ENCODE measurements at places on chromosomes 7 and 10. TPM values are rescaled to one million over a fixed set of nuclear protein-coding genes. Genes with fewer than 3 reads are reported as not detected.

The AEBP1 gene
- polyA plus RNA-seq, result 35.2 TPM

The ZNF138 gene
- polyA plus RNA-seq, result 4.0 TPM

The C10orf53 gene
- polyA plus RNA-seq, result not detected

The SPACDR gene
- 1.6 TPM for polyA plus RNA-seq

The TAX1BP1 gene
- polyA plus RNA-seq, result 51.2 TPM

The ZNF488 gene
- polyA plus RNA-seq, result 22.1 TPM

The MRC1 gene
- polyA plus RNA-seq, result 2.3 TPM

The OPALIN gene
- polyA plus RNA-seq, result 31.9 TPM

The PAPOLB gene
- not detected for polyA plus RNA-seq

The BMPER gene
- 2.1 TPM for polyA plus RNA-seq

The IL6 gene
- 1.6 TPM for polyA plus RNA-seq

The HOXA13 gene
- 0.54 TPM for polyA plus RNA-seq

The WNT2 gene
- polyA plus RNA-seq, result 0.24 TPM

The OPN1SW gene
- polyA plus RNA-seq, result not detected

The CD36 gene
- polyA plus RNA-seq, result 0.75 TPM

The SMO gene
- polyA plus RNA-seq, result 6.1 TPM

The ZYX gene
- polyA plus RNA-seq, result 79.6 TPM

The FAM25A gene
- polyA plus RNA-seq, result not detected

The PKD2L1 gene
- polyA plus RNA-seq, result 1.3 TPM

The CNPY1 gene
- 0.97 TPM for polyA plus RNA-seq

The ODAD2 gene
- 0.32 TPM for polyA plus RNA-seq

The CFAP58 gene
- 0.37 TPM for polyA plus RNA-seq

The UPK3B gene
- not detected for polyA plus RNA-seq

The VCL gene
- polyA plus RNA-seq, result 21.5 TPM

The EPO gene
- polyA plus RNA-seq, result not detected

Measured in brain (organoid and tissue), 16 donors.